Amygdala (tissue), 56 donors: ENCODE measurements at places on chromosomes 2 and 18.

DNA sequence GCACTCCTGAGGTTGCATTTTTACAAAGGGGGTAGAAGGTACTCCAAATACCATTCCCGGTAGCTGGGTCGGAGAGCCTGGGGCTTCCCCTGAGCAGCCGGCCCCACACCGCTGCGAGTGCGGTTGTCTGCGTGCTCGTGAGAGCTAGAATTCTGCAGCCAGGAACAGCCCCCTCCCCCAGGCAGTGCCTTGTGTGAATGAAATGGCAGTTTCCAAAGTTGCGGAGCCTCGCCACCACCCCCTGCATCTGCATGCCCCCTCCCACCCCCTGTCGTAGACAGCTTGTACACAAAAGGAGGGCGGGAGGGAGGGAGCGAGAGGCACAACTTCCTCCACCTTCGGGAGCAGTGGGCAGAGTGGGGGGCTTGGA, 1.1 kb downstream of the MYCN start:
- no peak for DNase-seq

DNA sequence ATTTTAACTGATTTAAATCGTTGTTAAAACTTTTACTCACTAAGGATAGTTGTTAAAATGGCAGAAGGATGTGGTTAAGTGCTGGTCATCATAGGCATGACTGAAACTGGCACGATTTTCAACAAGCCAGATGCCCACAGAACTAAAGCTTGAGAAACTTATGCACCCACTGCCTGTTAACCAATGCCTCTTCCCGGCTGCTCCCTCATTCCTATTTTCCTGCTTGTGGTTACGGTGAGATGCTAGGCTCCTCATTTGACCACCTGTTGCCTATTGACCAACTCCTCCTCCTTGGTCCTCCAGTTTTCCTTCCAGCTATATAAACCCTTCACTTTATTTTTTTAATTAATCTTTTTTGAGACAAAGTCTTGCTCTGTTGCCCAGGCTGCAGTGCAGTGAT, 238.7 kb downstream of the TFCP2L1 start:
- DNase-seq, result no peak

DNA sequence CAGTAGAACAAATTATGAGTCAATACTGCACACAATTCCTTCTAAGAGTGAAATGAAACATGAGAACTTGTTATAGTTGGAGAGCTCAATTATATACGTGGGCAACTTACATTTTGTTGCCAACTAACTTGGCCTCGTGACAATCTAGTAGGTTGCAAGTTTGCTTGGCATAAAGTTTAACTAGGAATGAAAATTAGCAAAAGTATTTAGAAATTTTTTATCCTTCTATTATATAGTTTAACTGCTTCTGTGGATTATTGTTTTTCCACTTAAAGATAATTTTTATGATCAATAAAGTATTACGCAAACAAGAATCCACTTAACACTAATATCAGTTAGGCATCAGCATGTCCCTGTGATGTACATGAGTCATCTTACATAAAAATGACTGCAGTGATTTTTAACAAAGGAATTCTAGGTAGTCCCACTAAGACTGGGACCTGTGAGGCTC, 41.1 kb downstream of the FAM124B start:
- no peak for DNase-seq

DNA sequence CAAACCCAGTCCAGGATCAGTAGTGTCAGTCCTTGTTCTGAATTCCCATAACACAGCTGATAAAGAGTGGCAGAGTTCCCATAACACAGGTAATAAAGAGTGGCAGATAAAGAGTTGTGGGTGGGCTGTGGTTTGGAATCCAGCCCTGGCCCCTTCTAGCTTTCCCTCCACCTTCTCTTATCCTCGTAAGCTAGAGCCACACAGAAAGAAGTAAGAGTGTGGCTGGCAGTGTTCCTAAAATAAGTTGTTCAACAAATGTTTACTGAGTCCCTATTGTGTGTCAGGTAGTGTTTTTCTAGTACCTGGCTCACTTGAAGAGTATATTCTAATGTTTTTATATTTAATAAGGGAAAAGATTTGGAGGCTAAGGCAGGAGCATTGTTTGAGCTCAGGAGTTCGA, 65.0 kb upstream of the BCL2L11 start:
- no peak for DNase-seq

DNA sequence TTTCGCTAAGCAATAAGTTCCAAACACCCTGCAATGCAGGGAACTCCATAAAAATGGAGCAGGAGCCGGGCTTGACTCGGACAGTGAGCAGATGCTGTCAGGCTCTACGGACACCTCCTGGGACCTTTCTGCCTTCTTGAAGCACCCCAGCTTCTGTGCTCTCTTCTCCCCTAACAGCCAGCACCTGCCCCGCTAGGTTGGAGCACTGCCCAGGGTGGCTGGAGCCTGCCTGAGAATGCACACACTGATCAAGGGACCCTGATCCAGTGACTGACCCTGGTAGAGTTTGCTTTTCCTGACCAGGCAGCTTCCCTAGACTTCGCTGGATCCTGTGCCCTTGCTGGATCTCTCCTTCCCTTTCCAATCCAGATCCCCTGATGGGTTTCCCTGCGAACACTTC, 40.9 kb downstream of the CD226 start:
- DNase-seq, result no peak

DNA sequence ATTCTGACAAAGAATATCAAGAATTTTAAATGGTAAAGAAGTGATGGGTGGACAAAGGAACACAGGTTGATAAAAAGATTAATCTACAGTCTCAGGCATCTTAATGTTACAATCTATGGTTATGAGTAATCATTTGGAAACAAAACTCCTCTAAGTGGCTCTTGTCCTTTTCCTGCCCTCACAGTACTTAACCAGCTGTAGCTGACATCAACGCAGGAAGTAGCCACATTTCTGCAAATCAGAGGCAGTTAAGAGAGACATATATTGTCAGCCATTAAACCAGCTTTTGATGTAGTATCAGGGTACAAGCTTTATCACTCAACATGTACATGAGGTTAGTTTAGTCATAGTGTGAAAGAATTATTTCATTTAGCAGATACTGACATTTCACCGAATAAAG, 244.6 kb downstream of the NR4A2 start:
- no peak for DNase-seq

- DNase-seq, result peak; percentile 26
These were observed 66.8 kb downstream of the HNRNPLL start for GRCh38 chr2:38535744-38536506.

DNA sequence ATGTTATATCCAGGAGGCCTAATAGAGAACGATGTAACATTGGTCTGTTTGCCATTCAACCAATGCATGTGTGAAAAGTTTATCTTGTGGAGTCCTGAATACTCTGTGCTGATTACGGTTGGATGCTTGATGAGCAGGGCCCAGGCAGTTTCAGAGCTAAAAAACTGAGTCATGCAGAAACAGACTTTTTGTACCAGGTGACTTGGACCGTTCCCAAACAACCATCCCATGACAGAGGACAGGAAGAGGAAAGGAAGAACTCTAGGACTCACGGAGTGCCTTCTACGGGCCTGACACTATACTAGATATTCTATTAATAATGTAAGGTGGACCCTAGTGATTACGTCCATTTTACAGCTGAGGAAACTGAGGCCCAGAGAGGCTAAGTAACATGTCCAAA, 142.1 kb downstream of the ARHGAP28 start:
- no peak for DNase-seq

GRCh38 chr2:159925975-159926374, 128.0 kb upstream of the CD302 start:
- no peak for DNase-seq

GRCh38 chr2:69046221-69046662, 33.3 kb downstream of the ANTXR1 start:
- DNase-seq, result no peak

- DNase-seq, result no peak
These were observed 76.6 kb upstream of the GRB14 start for GRCh38 chr2:164697688-164698461.

GRCh38 chr18:57555134-57555533, 31.4 kb downstream of the FECH start:
- no peak for DNase-seq

DNA sequence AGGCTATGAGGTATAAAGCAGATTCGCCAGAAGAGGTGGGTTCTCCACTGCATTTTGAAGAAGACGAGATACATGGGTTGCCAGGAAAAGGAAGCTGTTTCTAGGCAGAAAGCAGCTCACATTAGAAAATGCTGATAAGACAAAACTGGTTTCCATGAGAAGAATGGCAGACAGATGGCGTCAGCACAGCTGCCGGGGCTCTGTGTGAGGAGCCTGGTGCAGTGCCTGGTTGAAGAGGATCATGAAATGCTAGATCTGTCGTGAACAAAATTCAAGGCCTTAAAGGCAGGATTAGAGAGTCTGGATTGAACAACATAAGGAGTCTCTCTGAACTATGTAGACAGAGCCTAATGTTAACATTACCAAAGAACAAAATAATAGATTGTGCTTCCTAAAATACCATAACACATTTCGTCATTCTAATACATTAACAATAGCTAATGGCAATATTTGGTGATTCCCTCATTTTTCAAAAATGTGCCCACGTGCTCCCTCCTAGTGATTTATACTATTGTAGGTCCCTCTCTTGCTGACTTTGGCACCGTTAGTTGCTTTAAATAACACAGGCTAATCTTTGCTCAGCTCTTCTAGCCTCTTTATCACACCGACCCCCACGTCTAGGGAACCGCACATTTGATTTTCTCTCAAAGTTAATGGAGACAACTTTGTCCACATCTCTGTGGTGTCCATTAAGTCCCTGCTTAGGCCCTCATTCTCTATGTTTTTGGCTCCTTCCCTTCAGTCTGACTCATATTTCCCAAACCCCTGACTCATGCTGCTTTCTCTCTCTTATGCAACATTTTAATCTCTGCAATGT, 38.2 kb downstream of the EFEMP1 start:
- DNase-seq, result no peak

DNA sequence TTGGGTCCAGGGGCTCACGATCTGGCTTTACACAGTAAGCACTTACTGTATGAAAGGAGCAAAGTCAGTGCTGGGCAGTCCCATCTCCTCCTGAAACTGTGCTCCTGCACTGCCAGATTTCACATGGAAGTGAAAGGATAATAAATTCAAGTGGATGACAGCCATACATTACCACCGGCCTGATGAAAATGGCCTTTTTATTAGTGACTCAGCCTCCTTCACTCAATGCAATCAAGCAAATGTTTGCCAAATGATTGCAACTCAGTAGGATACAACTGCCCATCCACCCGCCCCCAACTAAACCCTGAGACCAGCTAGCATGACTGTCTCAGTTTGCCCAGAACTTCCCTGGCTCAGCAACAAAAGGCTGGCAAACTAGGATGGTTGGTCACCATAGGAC, 77.1 kb downstream of the MYO5B start:
- no peak for DNase-seq

DNA sequence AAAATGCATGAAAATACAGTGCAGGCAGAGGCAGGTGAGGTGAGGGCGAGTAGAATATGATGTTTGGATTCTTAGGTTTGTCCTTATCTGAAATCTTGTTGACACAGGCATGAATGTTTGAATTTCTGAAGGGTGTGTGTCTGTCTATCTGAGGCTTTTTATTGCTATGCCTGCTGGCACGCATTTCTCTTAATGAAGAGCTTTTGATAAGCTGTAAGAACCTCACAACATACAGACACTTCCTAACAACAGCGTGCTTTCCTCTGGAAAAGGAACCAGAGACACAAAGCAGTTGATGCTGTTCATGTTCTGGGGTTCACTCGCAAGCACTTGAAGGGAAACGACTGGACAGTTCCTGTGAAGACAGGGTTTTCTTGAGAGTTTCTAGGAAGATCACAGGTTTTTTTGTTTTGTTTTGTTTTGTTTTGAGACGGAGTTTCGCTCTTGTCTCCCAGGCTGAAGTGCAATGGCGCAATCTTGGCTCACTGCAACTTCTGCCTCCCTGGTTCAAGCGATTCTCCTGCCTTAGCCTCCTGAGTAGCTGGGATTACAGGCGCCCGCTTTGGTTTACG, 33.3 kb upstream of the CABLES1 start:
- no peak for DNase-seq

- DNase-seq, result no peak
These were observed 40.5 kb downstream of the MYO3B start for GRCh38 chr2:170218456-170218855.
